ENCODE measurements at places on chromosomes 2 and 18.

DNA sequence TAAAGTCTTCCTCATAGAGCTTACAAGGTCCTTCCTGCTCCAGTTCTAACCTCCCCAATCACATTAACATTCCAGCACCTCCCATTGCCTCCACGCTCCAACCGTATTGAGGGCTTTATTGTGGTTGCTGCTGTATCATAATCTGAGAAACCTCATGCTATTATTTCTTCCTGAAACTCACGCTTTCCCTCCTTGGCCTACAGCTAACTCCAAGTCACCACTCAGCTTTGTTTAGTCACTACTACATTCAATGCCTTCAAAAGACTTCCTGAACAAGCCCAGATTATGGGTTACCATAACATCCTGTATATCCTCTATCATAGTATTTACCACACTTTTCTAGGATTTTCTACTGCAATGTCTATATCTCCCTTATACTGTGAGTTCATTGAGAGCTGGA lies 230.4 kb downstream of the IKZF2 start:
- no peak for DNase-seq

GRCh38 chr18:79784965-79785770 lies 12.6 kb upstream of the KCNG2 start:
- no peak for DNase-seq

DNA sequence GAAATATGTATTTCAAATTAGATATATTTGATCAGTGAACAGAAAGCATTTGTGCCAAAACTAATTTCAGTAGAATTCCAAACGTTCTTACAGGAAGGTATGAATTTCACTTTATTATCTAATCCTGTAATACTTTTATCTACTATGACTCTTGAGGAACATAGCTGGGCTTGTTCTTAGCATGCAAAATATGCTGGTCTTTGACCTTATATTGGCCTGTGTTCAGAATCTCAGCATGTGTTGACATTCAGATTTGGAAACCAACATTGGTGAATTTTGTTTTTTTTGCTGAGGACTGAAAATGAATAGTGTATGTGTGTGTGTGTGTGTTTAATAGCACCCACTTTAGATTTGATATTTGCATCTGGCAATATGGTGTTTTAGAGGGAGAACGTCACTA lies 112.2 kb downstream of the MEIS1 start:
- DNase-seq = no peak

DNA sequence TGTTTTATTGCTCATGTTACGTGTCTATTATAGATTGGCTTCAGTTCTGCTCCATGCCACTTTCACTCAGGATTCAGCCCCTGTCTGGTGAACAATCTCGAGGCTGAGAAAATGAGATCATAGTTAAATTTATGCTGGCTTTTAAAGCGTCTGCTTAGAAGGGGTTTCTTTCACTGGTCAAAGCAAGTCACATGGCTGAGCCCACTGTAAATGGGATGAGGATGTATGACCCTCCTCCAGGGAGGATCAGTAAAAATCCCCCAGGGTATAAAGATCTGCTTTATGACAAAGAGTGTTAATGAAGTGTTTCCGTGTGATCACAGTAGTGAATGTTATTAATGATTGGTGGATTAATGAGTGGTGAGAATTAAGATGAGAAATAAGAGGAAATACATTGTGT lies 6.2 kb upstream of the PLCL1 start:
- no peak for DNase-seq

DNA sequence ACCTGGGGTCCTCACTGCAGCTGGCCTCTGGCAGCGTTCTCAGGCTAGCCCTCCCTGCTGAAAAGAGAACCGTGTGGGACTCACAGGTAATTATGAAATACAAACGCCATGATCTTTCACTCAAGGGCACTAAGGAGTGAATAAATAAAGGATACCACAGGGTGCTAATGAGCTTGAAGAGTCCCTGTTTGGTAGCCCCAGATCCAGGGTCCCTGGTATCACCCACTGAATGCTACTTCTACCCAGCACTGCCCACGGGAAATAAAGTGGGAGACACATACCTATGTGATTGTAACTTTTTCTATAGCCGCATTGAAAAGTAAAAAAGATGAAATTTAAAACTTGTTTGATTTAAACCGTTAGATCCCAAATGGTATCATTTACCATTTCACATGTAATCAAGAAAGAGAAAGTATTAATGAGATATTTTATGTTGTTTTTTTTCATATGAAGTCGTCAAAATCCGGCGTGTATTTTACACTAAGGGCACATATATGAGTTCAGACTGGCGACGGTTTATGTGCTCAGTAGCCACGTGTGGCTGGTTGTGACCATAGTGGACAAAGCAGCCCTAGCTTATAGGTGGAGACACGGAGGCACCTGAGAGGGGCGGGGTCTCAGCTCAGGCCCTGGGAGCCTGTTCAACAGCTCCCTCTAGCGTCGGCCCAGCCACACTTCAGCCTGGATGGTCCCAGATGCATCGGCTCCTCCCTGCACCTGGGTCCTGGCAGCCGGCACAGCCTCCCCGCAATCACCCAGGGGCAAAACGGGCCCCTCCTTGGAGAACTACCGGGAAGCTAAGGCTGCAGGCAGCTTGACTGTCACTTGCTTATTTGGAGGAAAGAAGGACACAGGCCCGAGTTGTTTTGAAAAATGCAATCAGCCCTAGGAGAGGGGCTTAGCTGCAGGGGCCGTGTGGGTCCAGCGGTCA lies 39.2 kb downstream of the ODC1 start:
- peak; percentile 77 for DNase-seq

DNA sequence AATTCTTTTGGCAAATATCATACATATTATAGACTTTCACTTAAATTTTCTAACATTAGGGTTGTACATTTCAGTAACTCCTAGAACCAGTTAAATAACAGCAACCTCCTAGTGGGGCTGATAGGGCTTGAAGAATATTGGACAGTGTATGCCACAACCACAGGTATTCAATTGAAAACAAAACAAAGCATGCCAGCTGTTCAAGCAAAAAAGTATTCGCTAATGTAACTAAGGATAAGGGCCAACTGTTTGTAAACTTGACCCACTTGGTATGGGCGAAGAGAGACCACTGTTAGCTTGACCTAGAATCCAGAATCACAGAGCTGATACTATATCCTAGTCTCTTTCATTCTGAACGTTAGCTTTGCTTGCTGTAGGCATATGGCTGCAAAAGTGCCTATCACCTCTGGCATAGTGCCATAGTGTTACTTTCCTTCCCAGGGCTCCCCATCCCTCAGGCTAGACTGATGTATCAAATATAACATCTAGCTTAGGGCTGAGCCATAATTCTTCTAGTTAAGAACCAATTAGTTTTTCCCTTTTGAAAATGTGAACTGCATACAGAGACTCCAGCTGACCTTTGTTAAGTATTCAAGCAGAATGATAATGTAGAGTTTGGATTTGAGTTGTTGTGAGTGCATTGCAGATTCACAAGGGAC lies 458.8 kb upstream of the NRXN1 start:
- DNase-seq = no peak

DNA sequence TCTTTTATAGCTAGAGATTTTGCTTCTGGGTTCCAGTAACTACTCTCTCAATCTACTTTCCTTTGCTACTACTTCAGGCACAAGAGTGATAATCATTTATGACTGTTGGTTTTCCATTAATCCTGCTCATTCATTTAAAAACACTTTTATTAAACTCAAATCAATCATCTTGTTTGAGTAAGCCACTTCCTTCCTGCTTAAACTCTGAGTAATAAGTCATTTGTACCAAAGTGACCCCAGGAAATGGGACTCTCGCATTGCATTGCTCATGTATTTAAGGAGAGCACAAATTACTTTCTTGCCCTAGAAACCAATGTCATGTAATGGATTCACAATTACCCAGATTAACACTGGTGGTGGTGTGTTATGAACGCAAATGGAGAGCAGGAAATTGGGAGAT lies 270.7 kb upstream of the HNMT start:
- DNase-seq = no peak

DNA sequence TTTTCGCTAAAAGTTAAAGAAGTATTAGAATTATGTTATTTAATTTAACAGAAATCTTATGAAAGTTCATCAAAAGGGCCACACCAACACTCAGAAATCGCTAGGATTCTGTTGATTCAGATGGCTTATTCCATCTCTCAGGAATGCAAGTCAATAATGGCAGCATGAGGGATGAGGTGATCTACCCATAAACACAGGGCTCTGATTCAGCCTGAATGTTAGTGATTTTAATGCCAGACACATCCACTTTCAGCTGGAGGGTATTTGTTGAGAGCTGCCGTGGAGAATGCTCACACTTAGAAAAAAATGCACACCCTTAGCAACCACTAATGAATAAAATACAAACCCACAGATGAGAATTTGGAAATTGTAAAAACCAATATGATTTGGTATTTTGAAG lies 173.3 kb upstream of the ERBB4 start:
- no peak for DNase-seq

- no peak for DNase-seq
Observed at GRCh38 chr2:100898035-100898665, 78.2 kb downstream of the NPAS2 start.

DNA sequence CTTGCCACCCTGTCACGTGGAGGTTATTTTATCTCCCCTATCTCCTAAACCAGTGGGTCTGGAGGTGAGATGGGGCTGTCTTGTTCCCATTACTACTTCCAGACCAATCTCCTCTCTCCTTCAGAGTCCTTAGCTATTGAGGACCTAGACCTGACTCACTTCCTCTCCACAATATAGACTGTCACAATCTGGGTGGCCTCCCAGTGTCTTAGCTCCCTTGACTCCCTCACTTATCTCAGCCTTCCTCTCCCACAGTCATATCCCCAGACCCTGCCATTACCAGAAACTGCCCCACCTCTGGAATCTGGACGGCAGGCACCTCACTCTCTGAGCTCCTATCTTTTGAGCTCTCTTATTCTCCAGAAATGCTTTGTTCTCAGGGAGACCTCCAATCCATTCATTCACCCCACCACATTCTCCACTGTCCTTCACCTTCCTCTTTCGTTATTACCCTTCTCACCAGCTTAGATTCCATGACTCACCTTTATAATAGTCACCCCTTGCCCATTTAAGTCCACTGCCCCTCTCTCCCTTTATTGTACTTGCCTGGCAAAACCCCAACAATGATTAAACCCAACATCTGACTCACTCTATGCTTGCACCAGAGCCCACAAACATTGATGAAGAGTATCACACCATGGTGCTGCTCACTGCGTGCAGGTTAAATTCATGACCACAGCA lies 23.3 kb upstream of the SIX3 start:
- DNase-seq = no peak

- no peak for DNase-seq
Observed at GRCh38 chr2:136386046-136386445, 268.1 kb upstream of the CXCR4 start.

DNA sequence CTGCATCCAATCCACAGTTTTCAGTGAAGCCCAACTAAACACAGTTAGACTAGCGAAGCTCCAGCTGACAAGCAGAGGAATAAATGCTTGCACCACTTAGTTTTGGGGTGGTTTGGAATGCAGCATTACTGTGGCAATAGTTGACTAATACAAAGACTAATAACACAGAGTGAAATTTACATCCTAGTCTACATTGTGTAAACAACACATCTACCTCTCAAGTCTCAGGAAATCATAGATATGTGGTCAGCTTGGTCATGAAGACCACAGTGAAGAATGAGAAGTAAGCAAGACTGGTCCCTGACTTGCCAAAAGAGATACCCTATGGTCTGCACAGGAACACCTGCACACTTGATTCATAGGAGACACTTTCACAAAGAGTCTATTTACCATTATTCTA lies 155.1 kb upstream of the TANK start:
- DNase-seq = no peak

DNA sequence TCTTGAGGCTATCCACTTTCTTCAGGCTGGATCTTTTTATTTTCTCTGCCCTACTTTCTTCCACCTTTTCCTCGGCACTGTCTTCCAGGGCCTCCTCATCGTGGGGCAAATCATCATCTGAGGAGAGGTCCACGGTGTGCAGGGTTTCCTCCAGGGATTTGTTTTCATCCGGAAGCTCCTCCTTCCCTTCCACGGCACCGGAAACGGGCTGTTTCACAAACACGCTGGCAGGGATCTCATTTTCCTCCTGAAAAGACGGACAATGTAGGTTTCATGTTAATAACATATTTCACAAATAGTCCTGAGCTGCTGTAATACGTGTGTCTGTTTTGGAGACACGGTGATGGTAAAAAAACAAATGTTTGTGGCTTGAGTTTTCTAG lies 10.4 kb downstream of the CAVIN2 start:
- DNase-seq = no peak

- DNase-seq = no peak
Observed at GRCh38 chr2:23292024-23292423, 93.0 kb upstream of the KLHL29 start.

- no peak for DNase-seq
Observed at GRCh38 chr2:164538240-164538866, 82.9 kb downstream of the GRB14 start.

GRCh38 chr2:122174061-122174460 lies 418.6 kb downstream of the TSN start:
- DNase-seq = no peak

- no peak for DNase-seq
Observed at GRCh38 chr2:121830809-121831208, 75.4 kb downstream of the TSN start.

- DNase-seq = no peak
Observed at GRCh38 chr2:219609149-219609750, 11.6 kb downstream of the STK11IP start.

GRCh38 chr2:134771313-134771801 lies 52.6 kb upstream of the TMEM163 start:
- DNase-seq = no peak

DNA sequence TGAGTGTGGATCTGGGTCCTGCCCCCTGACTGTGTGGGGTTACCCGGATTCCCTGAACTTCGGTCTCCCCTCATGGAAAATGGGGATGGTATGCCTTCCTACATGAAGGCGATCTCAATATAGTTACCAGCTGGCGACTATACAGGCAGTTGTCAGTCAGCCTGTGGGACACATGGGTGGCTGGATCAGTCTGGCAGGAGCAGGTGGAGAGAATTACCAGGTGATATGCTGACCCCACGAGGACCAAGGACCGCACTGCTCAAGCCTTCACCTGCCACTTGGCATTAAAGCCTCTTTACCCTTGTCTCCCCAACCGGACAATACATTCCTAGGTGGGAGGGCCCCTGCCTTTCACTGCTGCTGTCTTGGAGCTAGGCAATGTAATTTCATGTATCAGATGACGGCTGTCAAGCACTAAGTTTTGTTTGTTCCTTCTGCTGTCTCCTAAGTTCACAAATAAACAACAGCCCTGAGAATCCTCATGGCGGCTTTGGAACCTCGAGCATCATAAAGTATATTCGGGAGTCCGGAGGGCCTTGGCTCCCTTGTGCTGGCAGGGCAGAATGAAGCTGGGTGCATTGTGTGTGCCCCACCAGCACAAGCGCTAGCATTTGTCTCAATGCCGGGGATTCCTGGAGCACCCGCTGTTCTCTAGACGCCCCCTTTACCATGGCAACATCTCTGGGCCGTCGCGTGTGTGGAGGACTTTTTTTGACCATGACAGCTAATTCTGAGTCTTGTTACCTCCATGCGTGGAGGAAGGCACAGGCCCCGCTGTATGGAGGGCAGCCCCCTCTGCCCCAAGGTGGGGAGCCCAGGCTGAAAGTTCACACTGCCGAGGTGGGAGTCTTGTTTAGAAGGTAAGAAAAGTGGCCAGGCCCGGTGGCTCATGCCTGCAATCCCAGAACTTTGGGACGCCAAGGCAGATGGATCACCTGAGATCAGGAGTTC lies 48.6 kb downstream of the PDCL3 start:
- DNase-seq = no peak

- DNase-seq = peak; percentile 45
Observed at GRCh38 chr2:157874997-157875640, 1.0 kb downstream of the ACVR1 start.

GRCh38 chr2:104406261-104406726 lies 447.6 kb upstream of the POU3F3 start:
- DNase-seq = no peak
